ENCODE measurements at places on chromosomes 7 and 10. TPM values are rescaled to one million over a fixed set of nuclear protein-coding genes. Genes with fewer than 3 reads are reported as not detected.

The CHST15 gene
- 7.9 TPM for total RNA-seq

The ANXA8L1 gene
- not detected for total RNA-seq

The C10orf105 gene
- total RNA-seq = under 0.01 TPM

The CACNA2D1 gene
- 64.4 TPM for total RNA-seq

The HTR7 gene
- total RNA-seq = 0.77 TPM

The PRF1 gene
- total RNA-seq = not detected

The THNSL1 gene
- 5.6 TPM for total RNA-seq

The MRC1 gene
- not detected for total RNA-seq

The SDK1 gene
- 8.6 TPM for total RNA-seq

The ANKRD7 gene
- total RNA-seq = 2.8 TPM

The ITIH5 gene
- total RNA-seq = 49.3 TPM

The NUTM2D gene
- 1.3 TPM for total RNA-seq

DNA sequence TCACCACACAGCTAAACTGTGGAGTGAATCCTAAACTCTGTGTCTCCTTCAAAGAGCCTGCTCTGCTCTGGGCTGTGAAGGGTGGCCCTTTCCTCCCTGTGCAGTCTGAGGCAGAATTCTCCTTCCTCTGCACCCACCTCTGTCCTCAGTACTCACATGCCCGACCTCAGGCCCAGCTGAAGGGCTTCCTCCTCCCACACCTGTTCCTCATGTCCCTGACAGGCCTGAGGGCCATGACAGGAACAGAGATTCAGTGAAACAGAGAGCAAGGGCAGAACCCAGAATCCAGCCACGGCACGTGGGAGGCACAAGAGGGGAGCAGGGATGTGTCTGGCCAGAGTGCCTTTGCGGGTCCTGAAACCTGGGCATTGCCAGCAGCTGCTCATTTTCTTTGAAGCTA, 13.9 kb downstream of the CREB3L2 start:
- peaks cover 2% of the 10 kb centered on the region for H3K36me3 ChIP-seq
- no peak overlapping the region for H3K4me3 ChIP-seq
- no peak for DNase-seq
- peak overlapping the region; percentile 93 for H3K27ac ChIP-seq
- H3K4me1 ChIP-seq = peaks cover 42% of the 10 kb centered on the region
- H3K27me3 ChIP-seq = no peaks in the 10 kb centered on the region

GRCh38 chr10:19704544-19704943, 111.7 kb upstream of the PLXDC2 start:
- H3K4me3 ChIP-seq = no peak overlapping the region
- no peak overlapping the region for H3K27ac ChIP-seq
- DNase-seq = peak; percentile 59
- H3K36me3 ChIP-seq = no peaks in the 10 kb centered on the region

- no peaks in the 10 kb centered on the region for H3K27me3 ChIP-seq
- H3K4me1 ChIP-seq = no peaks in the 10 kb centered on the region
- no peak overlapping the region for H3K4me3 ChIP-seq
- no peak overlapping the region for H3K27ac ChIP-seq
- no peak for DNase-seq
These were observed 71.7 kb upstream of the TMEM106B start for GRCh38 chr7:12139416-12139815.

- no peaks in the 10 kb centered on the region for H3K4me1 ChIP-seq
- H3K27me3 ChIP-seq = no peaks in the 10 kb centered on the region
- no peaks in the 10 kb centered on the region for H3K36me3 ChIP-seq
- no peak for DNase-seq
These were observed 108.5 kb upstream of the TCF7L2 start for GRCh38 chr10:112841549-112841948.

DNA sequence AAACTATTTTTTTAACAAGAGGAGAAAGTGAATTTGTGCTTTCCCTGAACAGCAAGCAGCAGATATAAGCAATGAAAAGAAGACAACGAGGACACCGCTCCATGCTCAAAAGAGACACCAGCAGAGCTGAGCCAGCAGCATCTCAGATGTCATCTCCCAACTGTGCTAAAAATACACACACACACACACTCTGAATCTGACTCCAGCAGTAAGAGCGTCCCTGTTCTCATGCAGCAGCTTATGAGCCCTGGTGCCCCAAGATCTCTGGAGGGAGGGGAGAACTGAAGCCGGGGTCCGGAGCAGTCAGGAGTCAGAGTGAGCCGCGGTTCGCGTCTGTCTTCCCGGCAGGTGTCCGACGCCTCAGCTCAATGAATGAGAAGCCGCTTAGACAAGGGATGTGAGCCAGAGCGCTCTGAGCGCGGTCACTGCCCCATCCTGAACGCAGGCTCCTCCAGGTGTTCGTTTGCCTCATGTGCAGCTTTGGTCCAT, 49.2 kb downstream of the SVIL start:
- H3K4me3 ChIP-seq = no peak overlapping the region
- no peaks in the 10 kb centered on the region for H3K4me1 ChIP-seq
- no peak for DNase-seq

GRCh38 chr7:15352421-15353206, 209.2 kb downstream of the AGMO start:
- H3K4me3 ChIP-seq = no peak overlapping the region
- no peaks in the 10 kb centered on the region for H3K27me3 ChIP-seq
- DNase-seq = no peak
- no peak overlapping the region for H3K27ac ChIP-seq
- no peaks in the 10 kb centered on the region for H3K36me3 ChIP-seq

DNA sequence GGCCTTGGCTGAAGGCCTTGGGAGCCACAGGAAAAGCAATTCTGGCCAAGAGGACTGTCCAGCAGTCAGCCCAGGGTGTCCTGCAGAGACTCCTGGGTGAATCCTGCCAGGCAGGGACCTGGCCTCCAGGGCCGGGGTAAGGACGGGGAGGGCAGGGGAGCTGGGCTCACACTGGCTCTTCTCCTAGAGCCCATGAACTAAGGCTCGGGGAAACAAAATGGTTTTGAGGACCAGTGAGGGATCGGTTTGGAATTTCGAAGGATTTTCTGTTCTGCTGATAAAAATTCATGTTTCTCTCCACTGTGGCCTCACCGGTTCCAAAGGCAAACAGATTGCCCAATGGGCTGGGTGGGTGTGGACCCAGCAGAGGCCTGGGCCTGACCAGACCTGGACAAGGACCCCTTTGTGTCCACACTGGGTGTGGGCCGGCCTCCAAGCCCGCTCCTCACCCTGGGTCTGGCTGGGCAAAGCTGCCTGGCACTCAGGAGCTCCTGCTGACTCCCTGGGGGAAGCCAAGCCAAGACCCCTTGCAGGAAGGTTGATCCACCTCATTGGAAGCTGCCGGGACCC, 27.3 kb downstream of the FAM20C start:
- peaks cover 20% of the 10 kb centered on the region for H3K36me3 ChIP-seq
- DNase-seq = no peak
- H3K27me3 ChIP-seq = no peaks in the 10 kb centered on the region

GRCh38 chr10:69180525-69181204, 631 bp downstream of the SUPV3L1 start:
- H3K27ac ChIP-seq = peak overlapping the region; percentile 97
- peaks cover 12% of the 10 kb centered on the region for H3K4me1 ChIP-seq
- H3K27me3 ChIP-seq = no peaks in the 10 kb centered on the region
- H3K36me3 ChIP-seq = peaks cover 2% of the 10 kb centered on the region

GRCh38 chr7:46146454-46147255, 225.6 kb upstream of the IGFBP3 start:
- no peaks in the 10 kb centered on the region for H3K36me3 ChIP-seq
- H3K27ac ChIP-seq = peak overlapping the region; percentile 49
- no peak overlapping the region for H3K4me3 ChIP-seq
- peaks cover 14% of the 10 kb centered on the region for H3K4me1 ChIP-seq

DNA sequence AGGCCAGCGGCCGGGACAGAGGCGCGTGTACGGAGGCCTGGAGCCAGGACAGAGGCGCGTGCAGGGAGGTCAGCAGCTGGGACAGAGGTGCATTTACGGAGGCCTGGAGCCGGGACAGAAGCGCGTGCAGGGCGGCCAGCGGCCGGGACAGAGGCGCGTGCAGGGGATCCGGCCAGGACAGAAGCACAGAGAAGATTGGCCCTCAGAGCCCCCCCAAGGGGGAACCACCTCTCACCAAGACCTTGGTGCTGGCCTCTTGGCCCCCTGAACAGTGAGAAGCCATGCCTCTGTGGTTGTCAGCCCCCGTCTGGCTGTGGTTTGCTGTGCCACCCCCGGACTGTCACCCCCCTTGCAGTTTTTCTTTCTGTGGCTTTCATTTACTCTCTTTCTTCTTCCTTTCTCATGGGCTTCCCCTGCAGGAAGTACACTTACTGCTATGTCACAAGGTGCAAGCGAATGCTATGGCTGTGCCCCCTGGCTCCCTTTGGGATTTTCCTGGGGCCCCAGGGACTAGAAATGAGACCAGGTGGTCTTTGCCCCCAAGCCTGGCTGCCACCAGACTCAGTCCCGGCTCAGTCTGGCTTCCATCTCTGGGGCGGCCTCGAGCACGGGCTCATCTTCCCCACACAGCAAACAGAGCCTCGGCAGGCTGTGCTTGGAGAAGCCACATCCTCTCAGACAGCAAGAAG, 41.1 kb downstream of the INSIG1 start:
- H3K4me1 ChIP-seq = no peaks in the 10 kb centered on the region
- H3K36me3 ChIP-seq = no peaks in the 10 kb centered on the region
- no peak for DNase-seq
- H3K27me3 ChIP-seq = peaks cover 6% of the 10 kb centered on the region

- H3K27ac ChIP-seq = no peak overlapping the region
- H3K4me3 ChIP-seq = no peak overlapping the region
- DNase-seq = no peak
- H3K36me3 ChIP-seq = no peaks in the 10 kb centered on the region
- no peaks in the 10 kb centered on the region for H3K4me1 ChIP-seq
These were observed 503.2 kb downstream of the SH2D4B start for GRCh38 chr10:81040940-81041339.

DNA sequence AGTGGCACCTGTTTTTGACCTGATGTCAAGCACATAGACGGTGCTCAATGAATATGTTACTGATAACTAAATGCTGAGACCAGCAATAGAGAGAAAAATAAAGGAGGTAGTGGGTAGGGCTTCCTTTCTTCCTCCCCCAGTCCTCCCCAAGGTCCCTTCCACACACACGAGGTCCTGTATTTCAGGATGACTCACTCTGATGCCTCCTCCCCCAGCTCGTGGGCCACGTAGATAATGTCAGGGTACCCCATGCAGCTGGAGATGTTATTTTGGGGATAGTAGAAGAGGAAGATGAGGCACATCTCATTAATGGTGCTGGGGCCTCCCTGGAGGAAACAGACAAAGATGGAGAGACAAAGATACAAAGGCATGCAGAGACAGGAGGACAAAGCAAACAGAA, 17.3 kb downstream of the PRSS58 start:
- no peak for DNase-seq
- no peak overlapping the region for H3K27ac ChIP-seq
- no peaks in the 10 kb centered on the region for H3K36me3 ChIP-seq

DNA sequence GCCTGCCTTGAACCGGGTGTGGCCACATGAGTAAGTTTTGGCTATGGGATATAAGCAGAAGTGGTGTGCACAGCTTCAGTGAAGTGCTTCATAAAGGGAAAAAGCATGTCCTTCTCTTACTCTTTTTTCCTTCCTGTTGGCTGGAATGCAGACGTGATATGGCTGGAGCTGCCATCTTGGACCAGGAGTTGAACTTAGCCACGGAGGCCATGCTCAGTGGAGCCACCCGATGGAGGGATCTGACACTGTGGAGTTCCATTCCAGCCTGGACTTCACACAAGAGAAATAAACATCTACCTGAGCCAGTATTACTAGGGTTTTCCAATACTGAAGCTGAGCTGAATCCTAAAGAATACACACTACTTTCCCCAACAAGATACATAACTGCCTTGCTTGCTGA, 52.3 kb downstream of the CCDC3 start:
- no peak overlapping the region for H3K27ac ChIP-seq
- H3K27me3 ChIP-seq = no peaks in the 10 kb centered on the region
- no peaks in the 10 kb centered on the region for H3K4me1 ChIP-seq
- no peaks in the 10 kb centered on the region for H3K36me3 ChIP-seq
- H3K4me3 ChIP-seq = no peak overlapping the region

- H3K36me3 ChIP-seq = no peaks in the 10 kb centered on the region
- DNase-seq = no peak
- H3K4me3 ChIP-seq = no peak overlapping the region
- H3K27ac ChIP-seq = no peak overlapping the region
- no peaks in the 10 kb centered on the region for H3K27me3 ChIP-seq
These were observed 65.5 kb downstream of the CYCS start for GRCh38 chr7:25059576-25059975.

All from fibroblast of lung (primary cell).